ENCODE measurements at places on chromosomes 4 and X.
A peak's percentile ranks its signal among the peaks of the same experiment; 100 is the strongest.

DNA sequence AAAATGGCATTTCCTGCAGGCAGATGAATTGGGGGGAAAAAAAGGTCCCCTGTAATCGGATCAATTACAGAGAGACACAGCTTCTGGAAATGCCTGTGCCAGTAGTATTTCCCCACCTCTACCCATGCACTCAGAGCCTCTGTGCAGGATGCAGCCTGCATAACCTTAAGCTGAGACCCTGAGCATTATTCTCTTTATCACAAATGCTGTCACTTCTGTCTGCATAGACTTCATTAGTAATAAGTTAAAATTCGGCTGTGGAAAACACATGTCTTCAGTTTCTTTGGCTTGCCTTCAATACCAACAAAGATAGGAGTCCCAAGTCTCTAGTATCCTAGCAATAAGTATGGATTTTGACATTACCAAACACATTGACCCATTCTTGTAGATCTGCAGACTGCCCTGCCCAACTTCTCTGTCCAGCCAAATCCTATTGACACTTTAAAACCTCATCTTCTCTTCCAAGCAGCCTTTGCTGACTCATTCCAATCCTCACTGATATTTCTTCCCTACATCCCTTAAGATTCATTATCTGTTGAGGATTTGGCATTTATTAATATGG lies 70.8 kb downstream of the LUZP4 start:
- H3K27me3 ChIP-seq = no peaks in the 10 kb centered on the region
- DNase-seq = no peak
- no peak overlapping the region for H3K27ac ChIP-seq
- H3K36me3 ChIP-seq = no peaks in the 10 kb centered on the region
- H3K4me1 ChIP-seq = peaks cover 4% of the 10 kb centered on the region

- H3K4me1 ChIP-seq = no peaks in the 10 kb centered on the region
- peaks cover 3% of the 10 kb centered on the region for H3K27me3 ChIP-seq
- H3K27ac ChIP-seq = no peak overlapping the region
- DNase-seq = no peak
- H3K4me3 ChIP-seq = no peak overlapping the region
These were observed 41.7 kb downstream of the FGFRL1 start for GRCh38 chr4:1053080-1053661.

GRCh38 chrX:16832301-16832700 lies 37.9 kb downstream of the RBBP7 start:
- H3K4me1 ChIP-seq = no peaks in the 10 kb centered on the region
- H3K27me3 ChIP-seq = peaks cover 30% of the 10 kb centered on the region
- DNase-seq = no peak
- H3K36me3 ChIP-seq = peaks cover 25% of the 10 kb centered on the region
- H3K27ac ChIP-seq = no peak overlapping the region

DNA sequence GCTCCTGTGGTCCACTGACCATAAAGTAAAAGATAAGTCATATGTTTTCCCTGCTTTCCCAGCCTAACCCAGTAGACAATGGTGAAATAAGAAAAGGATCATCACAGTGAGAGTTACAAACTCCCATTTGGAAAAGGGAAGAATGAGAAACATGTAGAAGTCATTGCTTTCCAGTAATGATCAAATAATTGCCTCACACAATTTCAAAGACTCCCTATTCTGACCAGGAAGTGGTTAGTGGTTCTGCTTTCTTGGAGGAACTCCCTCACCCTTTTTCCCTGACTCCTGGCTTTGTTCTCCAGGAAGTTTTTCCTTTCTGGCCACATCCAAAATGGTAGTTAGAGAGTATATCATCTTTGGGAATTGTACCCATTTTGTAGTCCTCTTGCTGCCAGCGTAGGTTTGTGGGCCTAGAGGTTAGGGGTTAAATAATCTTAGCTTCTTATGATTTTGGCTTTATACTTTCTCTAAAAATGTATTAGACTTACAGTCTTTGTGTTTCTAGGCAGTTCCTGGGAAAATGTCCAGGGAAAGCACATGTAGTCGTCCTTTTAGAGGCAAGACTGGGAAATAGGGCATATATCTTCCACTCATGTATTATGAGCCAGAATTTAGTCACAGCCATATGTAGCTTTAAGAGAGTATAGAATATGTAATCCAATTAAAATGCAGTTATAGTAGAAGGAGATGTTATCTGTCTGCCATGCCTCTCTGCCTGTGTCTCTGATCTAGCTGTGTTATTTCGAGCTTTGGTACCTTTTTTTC lies 10.5 kb downstream of the VAMP7 start:
- DNase-seq = no peak
- H3K4me1 ChIP-seq = no peaks in the 10 kb centered on the region
- no peaks in the 10 kb centered on the region for H3K27me3 ChIP-seq
- H3K36me3 ChIP-seq = peaks cover 29% of the 10 kb centered on the region
- H3K27ac ChIP-seq = no peak overlapping the region
- no peak overlapping the region for H3K4me3 ChIP-seq

DNA sequence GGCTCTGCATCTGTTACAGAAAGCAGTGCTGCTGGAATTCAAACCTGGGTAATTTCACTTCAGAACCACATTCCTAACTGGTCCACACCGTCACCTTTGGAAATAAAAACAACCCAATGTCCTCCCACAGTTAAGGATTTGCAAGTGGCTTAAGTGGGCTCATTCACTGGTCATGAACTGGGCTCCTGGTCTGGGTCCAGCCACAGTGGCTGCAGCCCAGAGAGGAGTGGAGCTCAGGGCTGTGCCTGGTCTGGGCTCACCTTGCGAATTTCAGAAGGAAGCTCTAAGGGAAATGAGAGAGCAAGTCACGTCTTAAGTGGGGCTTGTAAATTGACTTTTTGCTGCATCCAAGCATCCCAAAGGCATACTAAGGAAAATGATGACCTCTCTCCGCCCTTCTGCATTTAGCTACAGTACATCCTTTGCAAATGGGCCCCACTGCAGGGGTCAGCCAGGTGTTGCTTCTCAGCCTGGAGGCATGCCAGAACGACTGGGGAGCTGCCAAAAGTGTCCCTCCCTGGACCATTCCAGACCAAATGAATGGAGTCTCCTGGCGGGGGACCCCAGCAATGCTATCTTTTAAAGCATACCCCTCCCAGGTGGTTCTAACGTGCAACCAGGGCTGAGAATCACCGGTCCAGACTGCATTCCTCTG lies 25.6 kb upstream of the CRMP1 start:
- H3K36me3 ChIP-seq = no peaks in the 10 kb centered on the region
- no peak overlapping the region for H3K27ac ChIP-seq
- H3K4me1 ChIP-seq = no peaks in the 10 kb centered on the region

- no peak overlapping the region for H3K4me3 ChIP-seq
- no peak overlapping the region for H3K27ac ChIP-seq
- H3K27me3 ChIP-seq = no peaks in the 10 kb centered on the region
- no peaks in the 10 kb centered on the region for H3K36me3 ChIP-seq
- peaks cover 50% of the 10 kb centered on the region for H3K4me1 ChIP-seq
These were observed 16.0 kb downstream of the ZNF185 start for GRCh38 chrX:152913910-152914309.

- H3K27me3 ChIP-seq = peaks cover 17% of the 10 kb centered on the region
- peak; percentile 56 for DNase-seq
- no peaks in the 10 kb centered on the region for H3K36me3 ChIP-seq
- H3K27ac ChIP-seq = no peak within 1 kb of the TSS
- H3K4me1 ChIP-seq = peaks cover 37% of the 10 kb centered on the region
These were observed at the start of gene DKK2 for GRCh38 chr4:107035819-107036583. DKK2 (minus strand) TSS chr4:107036313; CDS start chr4:107035591, 722 bp downstream.

- H3K36me3 ChIP-seq = peaks cover 3% of the 10 kb centered on the region
- H3K4me1 ChIP-seq = no peaks in the 10 kb centered on the region
- H3K27ac ChIP-seq = no peak overlapping the region
- DNase-seq = no peak
- H3K27me3 ChIP-seq = no peaks in the 10 kb centered on the region
- H3K4me3 ChIP-seq = no peak overlapping the region
These were observed 104.6 kb downstream of the FBXW7 start for GRCh38 chr4:152431291-152431690.

GRCh38 chrX:43581167-43581566 lies 74.9 kb upstream of the MAOA start:
- H3K4me1 ChIP-seq = no peaks in the 10 kb centered on the region
- H3K27ac ChIP-seq = no peak overlapping the region
- DNase-seq = no peak
- no peak overlapping the region for H3K4me3 ChIP-seq
- no peaks in the 10 kb centered on the region for H3K36me3 ChIP-seq
- no peaks in the 10 kb centered on the region for H3K27me3 ChIP-seq

- H3K4me3 ChIP-seq = no peak overlapping the region
- DNase-seq = no peak
- H3K36me3 ChIP-seq = no peaks in the 10 kb centered on the region
- H3K27ac ChIP-seq = no peak overlapping the region
- no peaks in the 10 kb centered on the region for H3K27me3 ChIP-seq
These were observed 22.2 kb upstream of the HSPA4L start for GRCh38 chr4:127759893-127760292.

- peak; percentile 40 for DNase-seq
- no peaks in the 10 kb centered on the region for H3K27me3 ChIP-seq
- H3K4me1 ChIP-seq = peaks cover 2% of the 10 kb centered on the region
- no peak overlapping the region for H3K4me3 ChIP-seq
These were observed 159.5 kb downstream of the PPP3CA start for GRCh38 chr4:101187841-101188240.

- no peak for DNase-seq
- H3K27me3 ChIP-seq = no peaks in the 10 kb centered on the region
- H3K4me1 ChIP-seq = no peaks in the 10 kb centered on the region
- H3K36me3 ChIP-seq = no peaks in the 10 kb centered on the region
These were observed 2.9 kb upstream of the SPARCL1 start for GRCh38 chr4:87532109-87532508.

- H3K27me3 ChIP-seq = no peaks in the 10 kb centered on the region
- H3K27ac ChIP-seq = no peak overlapping the region
- H3K4me3 ChIP-seq = no peak overlapping the region
- DNase-seq = no peak
- no peaks in the 10 kb centered on the region for H3K4me1 ChIP-seq
These were observed 17.1 kb upstream of the HERC3 start for GRCh38 chr4:88575186-88575585.

DNA sequence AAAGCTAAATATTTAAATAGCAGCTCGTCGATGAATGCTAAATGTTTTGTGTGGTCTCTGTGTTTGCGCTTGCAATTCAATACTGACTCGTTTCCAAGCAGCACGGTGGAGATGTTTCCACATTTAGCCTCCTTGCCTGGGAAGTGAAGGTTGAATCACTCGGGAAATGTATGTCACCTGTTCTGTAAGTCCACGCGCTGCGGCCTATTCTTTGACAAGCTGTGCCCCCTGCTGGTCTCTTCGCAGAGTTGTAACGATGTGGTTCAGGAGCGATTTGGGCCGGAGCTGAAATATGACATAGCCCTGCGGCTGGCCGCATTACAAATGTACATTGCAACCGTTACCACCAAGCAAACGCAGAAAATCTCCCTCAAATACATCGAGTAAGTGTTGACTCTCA lies 89.6 kb upstream of the PRPS2 start:
- no peaks in the 10 kb centered on the region for H3K4me1 ChIP-seq
- H3K27me3 ChIP-seq = no peaks in the 10 kb centered on the region
- H3K27ac ChIP-seq = no peak overlapping the region
- peak; percentile 68 for DNase-seq
- no peak overlapping the region for H3K4me3 ChIP-seq
- H3K36me3 ChIP-seq = no peaks in the 10 kb centered on the region

- peaks cover 5% of the 10 kb centered on the region for H3K36me3 ChIP-seq
- peaks cover 44% of the 10 kb centered on the region for H3K27me3 ChIP-seq
- no peaks in the 10 kb centered on the region for H3K4me1 ChIP-seq
- H3K27ac ChIP-seq = no peak overlapping the region
These were observed 34.0 kb downstream of the DOK7 start for GRCh38 chr4:3497095-3497494.

DNA sequence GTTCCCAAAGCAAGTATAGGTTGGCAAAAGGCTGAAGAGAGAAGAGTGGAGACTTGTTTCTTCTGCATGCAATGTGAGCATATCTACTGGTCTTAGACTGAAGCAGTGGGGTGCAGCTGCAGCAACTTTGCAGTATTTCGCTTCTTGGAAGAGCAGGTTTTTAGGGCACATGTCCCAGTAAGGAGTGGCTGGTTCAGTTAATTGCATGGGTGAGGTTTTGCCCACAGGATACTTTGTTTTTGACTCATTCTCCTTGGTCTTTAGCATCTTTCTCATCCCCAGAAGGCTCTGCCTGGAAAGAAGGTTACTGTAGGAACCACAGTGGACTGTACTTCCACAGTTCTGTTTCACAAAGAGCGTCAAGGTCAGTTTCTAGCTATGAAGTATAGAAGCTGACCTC lies 68.0 kb upstream of the NR3C2 start:
- H3K27ac ChIP-seq = no peak overlapping the region
- no peak for DNase-seq
- H3K27me3 ChIP-seq = no peaks in the 10 kb centered on the region
- H3K4me3 ChIP-seq = no peak overlapping the region

GRCh38 chr4:33437406-33437805 lies 2717.2 kb downstream of the PCDH7 start:
- no peaks in the 10 kb centered on the region for H3K36me3 ChIP-seq
- H3K27ac ChIP-seq = no peak overlapping the region
- no peaks in the 10 kb centered on the region for H3K27me3 ChIP-seq
- no peak overlapping the region for H3K4me3 ChIP-seq

GRCh38 chrX:39443240-39443639 lies 642.0 kb downstream of the MID1IP1 start:
- no peaks in the 10 kb centered on the region for H3K36me3 ChIP-seq
- H3K27ac ChIP-seq = no peak overlapping the region
- no peaks in the 10 kb centered on the region for H3K27me3 ChIP-seq
- peak; percentile 44 for DNase-seq

- no peaks in the 10 kb centered on the region for H3K27me3 ChIP-seq
- H3K4me3 ChIP-seq = no peak overlapping the region
- peak; percentile 9 for DNase-seq
- H3K27ac ChIP-seq = no peak overlapping the region
- H3K36me3 ChIP-seq = no peaks in the 10 kb centered on the region
- H3K4me1 ChIP-seq = no peaks in the 10 kb centered on the region
These were observed 9.2 kb upstream of the GABRA4 start for GRCh38 chr4:47002580-47002979.

DNA sequence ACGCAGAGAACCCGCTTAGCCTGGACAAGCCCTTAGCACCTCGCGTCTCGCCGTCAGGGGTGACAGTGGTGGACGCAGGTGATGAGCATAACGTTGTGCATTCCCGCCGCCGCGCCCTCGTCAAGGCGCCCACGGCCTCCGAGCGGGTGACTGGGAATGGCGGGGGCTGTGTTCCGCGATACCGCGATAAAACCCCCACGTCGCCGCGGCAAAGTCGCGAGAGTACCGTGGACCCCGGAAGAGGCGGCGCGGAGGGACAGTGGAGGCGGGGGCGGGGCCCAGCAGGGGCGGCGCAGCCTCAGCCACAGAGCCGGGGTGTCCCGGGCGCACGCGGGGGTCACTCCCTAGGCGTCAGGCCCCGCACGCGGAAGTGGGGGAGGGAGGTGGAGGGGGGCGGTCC lies 53.8 kb downstream of the ZFYVE28 start:
- no peak overlapping the region for H3K27ac ChIP-seq
- H3K27me3 ChIP-seq = no peaks in the 10 kb centered on the region

- H3K36me3 ChIP-seq = no peaks in the 10 kb centered on the region
- no peak overlapping the region for H3K27ac ChIP-seq
- H3K27me3 ChIP-seq = no peaks in the 10 kb centered on the region
- no peak overlapping the region for H3K4me3 ChIP-seq
These were observed 649.1 kb downstream of the DMD start for GRCh38 chrX:32562261-32562660.
